ENCODE measurements at places on chromosomes 3 and 15.

- no peak for DNase-seq
These were observed 7.5 kb downstream of the TMEM40 start for GRCh38 chr3:12751571-12751970.

- DNase-seq: no peak
These were observed 141.2 kb downstream of the HCN4 start for GRCh38 chr15:73227433-73228056.

- peak; percentile 57 for DNase-seq
These were observed 188.7 kb upstream of the EIF1B start for GRCh38 chr3:40120806-40121205.

- no peak for DNase-seq
These were observed 500.7 kb upstream of the ARRDC4 start for GRCh38 chr15:97459771-97460170.

DNA sequence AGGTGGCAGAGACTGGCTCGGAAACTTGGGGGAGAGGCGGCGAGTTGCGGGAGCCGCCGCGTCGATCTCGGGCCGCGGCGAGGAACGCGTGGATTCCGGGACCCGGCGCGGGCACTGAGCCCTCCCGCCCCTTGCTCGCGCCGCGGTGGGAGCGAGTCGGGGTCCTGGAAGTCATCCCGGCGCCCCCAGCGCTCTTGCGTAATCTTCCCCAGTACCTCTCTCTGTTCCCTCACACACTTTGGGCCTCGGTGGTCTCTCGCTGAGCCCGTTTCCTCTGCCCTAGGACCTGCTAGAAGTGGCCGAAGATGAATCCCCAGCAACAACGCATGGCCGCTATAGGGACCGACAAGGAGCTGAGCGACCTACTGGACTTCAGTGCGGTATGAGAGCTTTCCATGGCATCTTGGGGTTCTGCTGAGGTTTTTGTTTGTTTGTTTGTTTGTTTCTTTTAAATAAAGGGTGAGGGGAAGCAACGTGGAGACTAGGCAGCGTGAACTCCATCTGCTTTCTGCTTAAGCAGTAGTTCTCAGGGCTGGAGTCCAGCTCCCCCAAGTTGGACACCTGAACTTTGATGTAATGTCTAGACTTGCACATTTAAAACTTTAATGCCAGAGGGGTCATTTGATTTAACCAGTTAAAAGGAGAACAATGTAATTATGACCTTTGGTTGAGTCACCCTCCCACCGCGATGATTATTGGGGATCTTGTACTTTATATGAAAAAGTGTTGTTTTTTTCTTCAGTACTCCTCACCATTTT is 1.3 kb downstream of the TCF12 start:
- DNase-seq: no peak

GRCh38 chr3:111210866-111211564 is 139.4 kb downstream of the NECTIN3 start:
- DNase-seq: no peak

DNA sequence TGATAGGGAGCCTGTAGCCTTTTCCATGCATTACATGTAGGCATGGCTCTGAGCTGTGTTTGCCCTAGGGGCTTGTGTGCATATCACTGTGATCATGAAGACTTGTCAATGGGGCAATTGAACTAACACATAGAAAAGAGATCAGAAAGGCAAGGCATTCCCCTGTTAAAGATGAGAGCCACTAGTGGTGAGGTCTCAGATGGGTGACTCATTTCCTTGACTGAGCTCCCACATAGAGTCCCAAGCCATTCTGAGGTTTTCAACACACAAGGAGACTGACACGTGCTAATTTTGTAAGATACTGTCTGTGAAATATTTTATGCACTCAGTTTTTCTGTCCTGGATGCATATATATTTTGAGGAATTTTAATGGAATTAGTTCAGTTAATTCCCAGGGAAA is 53.8 kb downstream of the SAMMSON start:
- no peak for DNase-seq

GRCh38 chr15:62570405-62570783 is 405.3 kb upstream of the C2CD4B start:
- DNase-seq: no peak

GRCh38 chr3:37457378-37458065 is 283.1 kb upstream of the LRRFIP2 start:
- DNase-seq: no peak

- DNase-seq: no peak
These were observed 2.7 kb downstream of the ZIC1 start for GRCh38 chr3:147411815-147412241.

- no peak for DNase-seq
These were observed 17.9 kb upstream of the PAQR5 start for GRCh38 chr15:69280783-69281182.

GRCh38 chr15:66505430-66505811 is 295 bp downstream of the ZWILCH start:
- no peak for DNase-seq

DNA sequence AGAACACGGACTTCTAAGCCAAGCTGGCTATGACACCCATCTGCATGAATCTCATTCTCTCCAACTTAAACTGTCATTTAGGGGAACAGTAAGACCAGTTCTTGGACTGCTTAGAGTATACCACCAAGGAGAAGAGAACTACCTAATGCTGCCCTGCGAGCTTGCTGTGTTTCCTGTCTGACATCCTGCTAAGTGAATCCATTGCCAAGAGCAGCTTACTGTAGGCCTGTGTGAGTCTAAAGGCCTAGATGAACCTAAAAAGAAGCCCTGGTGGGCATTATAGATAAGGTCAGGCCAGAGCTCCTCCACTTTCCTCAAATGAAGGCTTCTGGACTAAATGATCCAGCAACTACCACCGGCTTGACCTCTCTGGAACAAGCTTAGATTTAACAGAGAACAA is 15.0 kb downstream of the LZTFL1 start:
- DNase-seq: no peak

DNA sequence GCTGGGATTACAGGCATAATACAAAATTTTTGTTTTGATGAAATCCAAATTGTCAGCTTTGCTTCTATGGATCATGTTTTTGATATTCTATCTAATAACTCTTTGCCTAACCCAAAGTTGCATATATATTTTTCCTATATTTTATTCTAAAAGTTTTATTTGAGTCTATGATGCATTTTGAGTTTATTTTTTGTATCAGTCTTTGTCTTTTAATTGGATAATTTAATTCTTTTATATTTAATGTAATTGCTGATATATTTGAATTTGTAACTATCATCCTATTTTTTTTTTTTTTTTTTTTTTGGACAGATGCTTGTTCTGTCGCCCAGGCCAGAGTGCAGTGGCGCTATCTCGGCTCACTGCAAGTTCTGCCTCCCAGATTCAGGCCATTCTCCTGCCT is 19.7 kb upstream of the DENND4A start:
- DNase-seq: no peak

DNA sequence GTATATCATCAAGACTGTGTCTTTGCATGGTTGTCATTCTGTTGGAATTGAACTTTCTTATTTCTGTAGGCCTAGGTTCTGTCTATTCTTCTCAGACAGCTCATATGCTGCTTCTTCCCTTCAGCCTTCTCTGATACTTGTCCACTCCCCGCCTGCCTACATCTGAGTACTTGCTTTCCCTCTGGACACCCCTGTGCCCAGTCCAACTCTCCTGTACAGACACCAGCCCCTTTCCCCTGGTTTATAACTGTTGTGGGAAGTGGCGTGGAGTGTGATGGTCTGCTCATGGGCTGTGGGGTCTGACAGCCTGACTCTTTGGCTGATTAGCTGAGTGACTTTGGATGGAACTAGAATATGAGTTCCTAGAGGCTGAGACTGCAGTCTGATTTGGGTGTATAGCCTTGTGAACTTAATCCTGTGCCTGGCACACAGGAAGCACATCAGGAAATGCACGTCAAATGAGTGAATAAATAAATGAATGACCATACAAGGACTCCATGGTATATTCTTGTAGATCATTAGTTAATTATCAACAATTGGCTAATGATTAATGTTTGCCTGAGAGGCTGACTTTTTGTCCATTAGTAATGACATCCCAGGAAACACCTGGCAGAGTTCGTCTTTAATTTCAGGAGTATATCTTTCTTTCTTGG is 11.8 kb downstream of the CACNA1D start:
- DNase-seq: no peak

DNA sequence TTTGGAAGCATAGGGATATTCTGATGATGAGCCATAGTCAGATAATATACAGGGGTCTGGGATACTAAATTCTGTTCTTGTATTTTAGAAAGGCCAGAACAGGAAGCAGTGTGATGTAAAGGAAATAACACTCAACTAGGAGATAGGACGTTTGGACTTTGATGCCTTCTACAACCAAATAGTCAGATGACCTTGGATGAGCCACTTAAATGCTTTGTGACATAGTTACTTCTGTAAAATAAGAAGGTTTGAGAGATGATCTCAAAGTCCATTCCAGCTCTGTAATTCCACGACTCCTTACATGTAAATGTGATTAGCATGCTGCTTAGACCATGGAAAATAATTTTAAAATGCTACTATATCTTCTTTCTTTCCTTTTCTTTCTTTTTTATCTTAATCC is 29.5 kb upstream of the CCDC54 start:
- no peak for DNase-seq

GRCh38 chr3:15295506-15295905 is 36.9 kb downstream of the SH3BP5 start:
- DNase-seq: no peak

DNA sequence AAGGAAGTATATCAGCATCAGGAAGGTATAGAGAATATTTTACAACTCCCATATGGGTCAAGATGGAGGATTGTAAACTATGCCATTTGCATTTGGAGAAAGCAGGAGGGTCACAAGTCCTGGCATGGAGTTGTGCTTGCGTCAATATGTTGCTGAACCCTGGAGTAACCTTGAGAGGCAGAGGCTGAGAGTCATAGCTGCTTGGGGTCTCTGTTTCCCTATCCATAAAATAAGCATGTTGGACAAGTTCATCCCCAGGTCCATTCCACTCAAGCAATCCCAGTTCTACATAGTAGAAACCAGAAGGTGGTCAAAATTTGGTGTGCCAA is 273.6 kb downstream of the MECOM start:
- no peak for DNase-seq

DNA sequence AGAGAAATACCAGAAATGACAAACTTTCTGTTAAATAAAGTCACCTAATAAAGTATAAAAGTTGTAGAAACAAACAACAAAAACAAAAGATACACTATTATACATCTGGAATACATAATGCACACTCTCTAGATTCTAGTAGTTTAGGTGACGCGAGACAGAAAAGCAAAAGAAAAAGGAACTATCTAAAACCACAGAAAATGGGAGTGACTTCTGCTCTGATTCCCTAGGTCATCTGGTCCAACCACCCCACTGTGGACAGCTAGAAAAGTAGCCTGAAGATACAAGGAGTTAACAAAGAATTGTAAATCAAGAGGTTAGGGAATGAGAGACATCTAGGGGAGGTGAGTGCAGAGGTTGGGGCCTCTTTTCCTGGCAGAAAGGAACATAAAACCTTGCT is 39.1 kb downstream of the DHX36 start:
- DNase-seq: no peak

- DNase-seq: no peak
These were observed 149.7 kb upstream of the SUCLG2 start for GRCh38 chr3:67804089-67804488.

GRCh38 chr3:167487556-167487955 is 13.7 kb upstream of the SERPINI2 start:
- DNase-seq: no peak

DNA sequence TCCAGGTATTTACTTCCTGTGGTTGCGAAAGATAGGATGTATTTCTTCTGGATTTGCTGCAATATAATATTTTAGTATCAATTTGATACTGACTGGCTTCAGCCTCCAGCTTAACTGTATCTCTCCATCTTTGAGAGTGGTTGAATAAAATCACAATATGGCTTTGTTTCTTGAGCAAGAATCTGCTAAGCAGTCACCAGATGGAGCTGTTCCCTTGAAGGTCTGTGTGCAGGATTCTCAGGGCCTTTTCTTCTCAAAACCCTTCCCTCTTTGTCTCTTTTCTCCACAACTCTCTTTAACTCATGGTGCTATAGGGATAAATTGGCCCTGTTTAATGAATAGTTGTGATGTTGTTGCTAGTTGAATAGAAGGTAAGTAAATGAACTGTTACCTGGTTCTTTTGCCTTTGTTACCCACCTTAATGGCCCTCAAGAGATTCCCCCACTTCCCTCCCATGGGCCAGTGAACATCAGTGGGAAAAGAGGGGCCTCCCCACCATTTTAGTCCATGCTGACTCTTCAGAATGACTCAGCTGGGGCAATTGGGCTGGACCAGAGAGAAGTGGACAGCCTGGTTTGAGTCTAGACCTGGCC is 34.8 kb upstream of the RAB6B start:
- peak; percentile 28 for DNase-seq

DNA sequence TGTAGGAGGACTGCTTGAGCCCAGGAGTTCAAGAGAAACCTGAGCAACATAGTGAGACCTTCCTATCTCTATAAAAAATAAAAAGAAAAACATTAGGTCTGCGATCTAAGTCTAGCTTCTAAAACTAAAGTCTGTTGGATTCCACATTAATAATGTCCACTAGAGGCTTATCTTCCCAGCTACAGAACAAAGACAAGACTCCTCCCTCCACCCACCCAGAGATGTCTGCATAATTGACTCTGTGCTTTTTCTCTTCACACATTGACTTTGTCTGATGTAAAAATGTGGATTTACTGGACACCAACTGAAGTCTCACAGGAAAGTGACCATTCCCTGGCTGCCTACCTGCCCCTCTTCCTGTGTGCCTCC is 91.8 kb downstream of the ATP10A start:
- no peak for DNase-seq

DNA sequence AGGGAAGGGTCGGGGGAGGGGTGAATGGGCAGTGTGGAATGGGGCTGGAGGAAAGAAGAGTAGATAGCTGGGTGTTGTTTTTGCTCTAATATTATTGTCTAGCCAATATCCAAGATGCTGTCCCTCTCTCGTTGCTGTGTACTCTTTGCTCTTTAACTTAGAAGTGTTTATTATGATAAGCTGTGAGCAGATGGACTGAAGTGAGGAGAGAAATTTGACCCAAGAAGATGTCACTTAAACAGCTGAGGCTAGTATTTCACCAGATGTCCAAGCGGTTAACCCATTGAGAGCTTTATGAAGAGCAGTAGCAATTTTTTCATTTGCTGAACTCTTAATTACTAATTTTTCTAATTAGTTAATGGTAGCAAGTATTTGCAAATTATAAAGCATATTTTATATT is 212.2 kb upstream of the TP63 start:
- no peak for DNase-seq

DNA sequence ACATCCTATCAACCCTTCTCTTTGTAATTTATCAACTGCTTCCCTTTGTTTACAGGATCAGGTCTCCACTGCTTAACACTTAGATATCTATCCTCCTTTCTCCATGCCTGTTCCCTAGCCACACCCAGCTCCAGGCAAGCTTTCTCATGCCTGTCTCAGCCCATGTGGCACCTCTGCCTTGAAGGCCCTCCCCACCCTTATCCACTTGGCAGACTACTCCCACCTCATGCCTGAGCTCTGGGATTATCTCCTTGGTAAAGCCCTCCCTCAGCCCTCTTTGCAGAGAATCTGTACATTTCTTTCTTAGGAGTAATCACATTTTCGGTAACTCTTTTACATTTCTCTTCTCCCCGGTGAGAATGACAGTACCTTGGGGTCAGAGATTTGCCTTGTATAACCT is 96.0 kb downstream of the ATP1B3 start:
- DNase-seq: no peak

All from NCI-H460 (cell line).